ENCODE measurements at places on chromosomes 7 and 10. TPM values are rescaled to one million over a fixed set of nuclear protein-coding genes. Genes with fewer than 3 reads are reported as not detected.
A peak's percentile ranks its signal among the peaks of the same experiment; 100 is the strongest.

Gene SFMBT2
- 3.3 TPM for total RNA-seq

GRCh38 chr7:38187794-38188440 is 9.9 kb downstream of the STARD3NL start:
- no peak for DNase-seq

Gene HABP2
- total RNA-seq = not detected

Gene LRMDA
- total RNA-seq = 1.3 TPM

Gene C10orf67
- 1.3 TPM for total RNA-seq

GRCh38 chr7:7443806-7444350 is 91.8 kb downstream of the COL28A1 start:
- no peak for DNase-seq

GRCh38 chr10:117519879-117520278 is 22.7 kb upstream of the EMX2 start:
- DNase-seq = peak; percentile 3

DNA sequence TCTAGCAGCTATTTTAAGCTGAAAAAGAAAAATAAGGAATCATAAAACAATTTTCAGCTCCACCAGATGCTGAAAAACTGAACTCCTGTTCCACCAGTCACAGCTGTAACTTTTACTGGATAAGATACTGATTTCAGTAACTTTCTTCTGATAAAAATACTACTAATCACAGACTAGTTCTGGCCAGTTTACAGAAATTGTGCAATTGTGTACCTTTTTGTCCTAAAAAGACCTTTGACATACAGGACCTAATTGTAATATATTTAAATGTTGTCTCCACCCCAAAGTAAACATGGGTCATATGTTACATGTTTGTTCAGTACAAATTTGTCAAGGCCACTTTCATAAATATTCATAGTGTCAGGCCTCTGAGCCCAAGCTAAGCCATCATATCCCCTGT is 27.1 kb upstream of the PIP start:
- no peak for DNase-seq

DNA sequence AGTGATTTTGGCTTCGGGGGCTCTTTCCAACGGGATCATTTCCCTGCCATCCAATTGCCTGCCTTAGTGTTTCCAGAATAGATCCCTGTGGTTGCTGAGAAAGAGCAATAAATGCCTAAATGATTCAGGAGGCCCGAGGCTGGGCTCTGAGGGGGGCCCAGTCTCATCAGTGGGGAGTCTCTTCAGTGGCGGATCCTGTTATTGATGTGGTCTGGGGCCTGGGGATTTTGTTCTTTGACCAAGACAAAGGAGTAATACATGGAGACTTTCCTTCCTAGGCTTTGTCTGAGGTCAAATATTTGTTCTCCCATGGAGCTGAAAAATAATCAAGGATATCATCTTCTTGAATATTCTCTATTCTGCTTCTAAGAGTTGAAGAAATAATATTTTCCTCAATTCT is 40.8 kb downstream of the TAS2R41 start:
- DNase-seq = no peak

- no peak for DNase-seq
Observed at GRCh38 chr10:13632440-13632839, 45.7 kb downstream of the PRPF18 start.

DNA sequence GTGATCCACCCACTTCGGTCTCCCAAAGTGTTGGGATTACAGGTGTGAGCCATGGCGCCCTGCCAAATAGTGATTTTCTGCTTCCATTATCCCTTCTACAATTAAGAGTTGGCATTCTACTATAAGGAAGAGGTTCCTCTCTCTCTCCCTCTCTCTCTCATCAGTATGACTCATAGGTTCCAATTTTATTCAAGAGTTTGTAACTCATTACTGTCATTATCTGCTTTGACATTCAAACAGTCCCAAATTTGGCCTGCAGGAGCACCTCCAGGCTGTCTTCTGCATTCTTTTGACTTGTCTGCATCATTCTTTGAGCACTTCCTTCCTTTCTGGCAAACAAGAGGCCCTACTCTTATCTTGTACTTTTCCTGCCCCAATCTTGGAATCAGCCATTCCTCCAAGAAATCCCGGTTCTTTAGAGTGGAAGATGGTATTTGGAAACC is 33.2 kb upstream of the CALU start:
- DNase-seq = peak; percentile 7

DNA sequence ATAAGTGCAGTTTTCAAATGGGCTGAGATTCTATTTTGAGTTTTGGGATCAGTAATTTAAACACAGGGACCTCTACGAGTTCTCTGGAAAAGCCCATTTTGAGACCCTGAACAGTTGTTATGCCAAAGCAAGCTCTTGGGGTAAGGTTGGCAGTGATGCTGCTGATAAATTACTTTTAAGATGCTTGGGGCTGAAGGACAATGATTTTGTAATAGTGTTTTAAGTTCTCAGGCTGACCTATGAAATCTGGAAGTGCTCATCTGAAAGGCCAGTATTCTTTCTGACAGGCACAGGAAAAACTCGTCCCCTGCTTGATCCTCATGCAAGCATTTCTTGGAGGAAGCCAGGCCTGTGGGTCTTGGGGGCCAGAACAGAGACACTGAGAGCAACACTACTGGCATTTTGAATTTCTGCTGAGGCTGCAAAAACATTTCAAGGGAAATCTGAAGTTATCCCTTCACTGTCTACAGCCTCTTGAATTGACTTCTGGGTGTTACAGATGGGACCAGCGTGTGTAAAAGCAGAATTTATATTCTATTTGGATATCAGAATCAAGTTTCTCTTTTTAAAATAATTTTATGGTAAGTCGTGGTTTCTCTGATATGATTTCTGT is 79.7 kb downstream of the AUTS2 start:
- no peak for DNase-seq

Gene WEE2
- total RNA-seq = not detected

- DNase-seq = no peak
Observed at GRCh38 chr10:88557658-88558057, 25.5 kb downstream of the RNLS start.

DNA sequence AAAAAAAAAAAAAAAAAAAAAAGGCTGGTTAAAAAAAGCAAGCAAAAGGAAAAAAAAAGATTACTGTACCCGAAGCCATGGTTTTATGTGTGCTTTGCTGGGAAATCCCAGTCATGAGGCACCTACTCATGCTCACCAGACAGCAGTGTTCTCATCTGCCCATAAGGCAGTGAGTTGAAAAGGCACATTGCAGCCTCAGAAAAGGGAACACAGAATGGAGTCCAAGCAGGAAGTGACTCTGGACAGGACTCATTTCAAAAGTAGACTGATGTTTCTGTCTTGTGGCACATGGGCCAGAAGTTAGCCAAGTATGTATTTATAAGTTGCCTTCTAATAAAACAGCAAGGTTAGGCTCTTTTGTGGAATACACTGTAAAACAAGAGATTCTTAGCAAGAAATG is 40.2 kb downstream of the PDSS1 start:
- no peak for DNase-seq

Data from lower leg skin (tissue), 4 donors.